Ureter (tissue), 1 donor: ENCODE measurements at places on chromosomes 16 and 17. TPM values are rescaled to one million over a fixed set of nuclear protein-coding genes. Genes with fewer than 3 reads are reported as not detected.
A peak's percentile ranks its signal among the peaks of the same experiment; 100 is the strongest.

- no peak for DNase-seq
Observed at GRCh38 chr17:27919079-27919478, 25.9 kb upstream of the LYRM9 start.

DNA sequence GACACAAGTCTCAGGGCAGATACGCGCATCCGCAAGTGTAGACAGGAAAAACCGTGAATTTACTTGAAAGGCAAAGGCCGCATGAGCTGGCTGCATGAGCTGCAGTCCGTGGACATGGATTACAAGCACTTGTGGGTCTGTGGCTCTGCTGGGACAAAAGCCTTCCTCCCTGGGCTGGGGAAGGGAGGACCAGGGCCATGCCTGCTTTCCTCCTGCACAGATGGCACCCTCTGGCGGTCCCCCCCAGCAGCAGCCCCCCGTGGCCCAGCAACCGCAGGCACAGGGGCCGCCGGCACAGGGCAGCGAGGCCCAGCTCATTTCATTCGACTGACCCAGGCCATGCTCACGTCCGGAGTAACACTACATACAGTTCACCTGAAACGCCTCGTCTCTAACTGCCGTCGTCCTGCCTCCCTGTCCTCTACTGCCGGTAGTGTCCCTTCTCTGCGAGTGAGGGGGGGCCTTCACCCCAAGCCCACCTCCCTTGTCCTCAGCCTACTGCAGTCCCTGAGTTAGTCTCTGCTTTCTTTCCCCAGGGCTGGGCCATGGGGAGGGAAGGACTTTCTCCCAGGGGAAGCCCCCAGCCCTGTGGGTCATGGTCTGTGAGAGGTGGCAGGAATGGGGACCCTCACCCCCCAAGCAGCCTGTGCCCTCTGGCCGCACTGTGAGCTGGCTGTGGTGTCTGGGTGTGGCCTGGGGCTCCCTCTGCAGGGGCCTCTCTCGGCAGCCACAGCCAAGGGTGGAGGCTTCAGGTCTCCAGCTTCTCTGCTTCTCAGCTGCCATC, 1.7 kb upstream of the MRPL12 start:
- DNase-seq: no peak

- peak; percentile 72 for DNase-seq
Observed at GRCh38 chr17:78325076-78325687, 34.7 kb downstream of the SOCS3 start.

The TEX14 gene
- 0.55 TPM for total RNA-seq
